ENCODE measurements at places on chromosomes 1 and 21. TPM values are rescaled to one million over a fixed set of nuclear protein-coding genes. Genes with fewer than 3 reads are reported as not detected.

- H3K27ac ChIP-seq, result no peak overlapping the region
- H3K4me3 ChIP-seq, result no peak overlapping the region
- no peaks in the 10 kb centered on the region for H3K4me1 ChIP-seq
- no peaks in the 10 kb centered on the region for H3K36me3 ChIP-seq
- DNase-seq, result no peak
- no peaks in the 10 kb centered on the region for H3K27me3 ChIP-seq
These were observed 576.1 kb upstream of the ZRANB2 start for GRCh38 chr1:71656902-71657301.

DNA sequence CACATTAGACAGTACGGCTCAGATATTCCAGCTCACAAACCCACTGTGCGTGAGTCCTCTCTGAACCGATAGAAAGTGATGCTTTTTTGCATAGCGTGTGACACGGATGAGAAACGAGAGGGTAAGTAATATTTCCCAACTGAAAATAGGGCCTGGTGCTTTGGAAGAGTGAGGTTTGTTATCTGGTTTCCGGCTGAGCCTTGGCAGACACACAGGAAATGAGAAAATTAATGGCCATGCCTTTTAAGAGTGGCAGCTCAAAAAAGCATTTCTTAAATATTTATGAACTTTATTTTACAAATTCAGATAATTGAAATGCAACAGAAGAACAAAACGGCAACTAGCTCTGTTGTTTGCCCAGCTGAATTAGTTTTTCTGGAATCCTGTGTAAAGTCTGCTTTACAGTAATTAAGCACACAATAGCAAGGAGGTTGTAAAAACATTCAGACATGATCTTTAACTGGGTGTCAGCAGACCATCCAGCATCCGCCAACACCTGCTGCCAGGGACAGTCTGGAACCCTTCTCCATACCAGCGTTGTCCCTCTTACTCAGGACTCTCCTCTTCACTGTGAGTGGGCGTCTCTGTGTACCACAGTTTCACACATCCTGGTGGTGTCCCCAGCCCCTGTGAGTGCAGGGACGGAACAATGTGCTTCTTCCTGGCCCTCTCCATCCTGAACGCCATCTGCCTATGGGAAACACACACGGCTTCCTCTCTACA lies 155.4 kb downstream of the PGBD5 start:
- peaks cover 4% of the 10 kb centered on the region for H3K36me3 ChIP-seq
- DNase-seq, result peak; percentile 43
- peak overlapping the region; percentile 45 for H3K4me3 ChIP-seq
- H3K27me3 ChIP-seq, result no peaks in the 10 kb centered on the region

DNA sequence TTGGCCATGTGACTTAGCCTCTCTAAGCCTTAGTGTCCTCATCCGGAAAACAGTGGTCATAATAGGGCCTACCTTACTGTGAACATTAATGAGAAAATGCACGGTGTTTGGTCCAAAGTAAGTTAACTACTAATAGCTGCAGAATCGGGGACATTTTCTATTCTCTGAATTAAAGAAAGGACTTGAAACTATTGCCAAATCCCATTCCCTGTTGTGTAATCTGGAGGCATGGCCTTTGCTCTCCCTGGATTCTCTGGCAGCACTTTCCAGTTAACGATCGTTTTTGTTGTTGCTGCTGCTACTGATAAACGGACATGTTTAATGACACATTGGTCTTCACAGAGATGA lies 30.5 kb downstream of the FMO4 start:
- H3K36me3 ChIP-seq, result no peaks in the 10 kb centered on the region
- H3K4me3 ChIP-seq, result no peak overlapping the region
- no peak overlapping the region for H3K27ac ChIP-seq

Gene LDLRAD1
- not detected for total RNA-seq

DNA sequence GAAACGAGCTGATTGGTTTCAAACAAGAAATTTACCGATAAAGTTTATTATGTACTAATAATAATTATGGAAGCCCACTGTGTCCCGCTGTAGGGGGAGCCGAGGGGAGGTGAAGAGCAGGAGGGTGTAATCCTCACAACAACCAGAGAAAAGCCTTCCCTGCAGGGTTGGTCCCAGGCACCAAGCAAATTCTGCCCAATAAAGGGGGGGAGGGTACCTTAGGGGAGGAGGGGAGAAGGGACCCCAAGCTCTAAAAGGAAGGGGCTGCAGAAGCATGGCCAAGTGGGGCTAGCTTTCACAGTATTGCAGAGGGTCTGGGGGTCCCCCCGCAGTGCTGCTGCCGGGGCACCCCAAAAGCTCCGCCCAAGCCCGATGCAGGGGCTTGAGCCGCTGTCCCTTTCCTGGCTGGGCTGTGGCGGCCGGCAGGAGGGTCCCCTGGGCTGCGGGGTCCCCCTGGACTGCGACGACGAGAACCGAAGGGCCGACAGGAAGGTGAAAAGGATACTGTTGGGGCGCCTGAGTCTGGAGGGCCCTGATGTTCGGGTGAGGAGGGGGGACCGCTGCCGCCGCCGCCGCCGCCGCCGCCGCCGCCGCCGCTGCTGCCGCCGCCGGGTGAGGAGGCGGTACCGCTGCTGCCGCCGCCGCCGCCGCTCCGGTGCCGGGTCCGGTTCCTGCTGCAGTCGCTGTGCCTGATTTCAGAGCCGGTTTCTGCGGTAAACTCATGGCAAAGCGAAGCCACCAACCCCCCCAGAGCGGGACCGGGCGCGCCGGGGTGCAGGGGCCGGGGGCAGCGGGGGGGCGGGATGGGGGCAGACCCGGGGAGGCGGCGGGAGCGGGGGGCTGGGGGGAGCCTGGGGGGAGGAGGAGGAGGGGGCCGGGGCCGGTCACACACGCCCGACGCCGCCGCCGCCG lies 771 bp downstream of the EIF4G3 start:
- peaks cover 36% of the 10 kb centered on the region for H3K4me1 ChIP-seq
- peaks cover 2% of the 10 kb centered on the region for H3K27me3 ChIP-seq
- H3K36me3 ChIP-seq, result peaks cover 24% of the 10 kb centered on the region

GRCh38 chr1:192844360-192844759 lies 35.5 kb downstream of the RGS2 start:
- no peaks in the 10 kb centered on the region for H3K36me3 ChIP-seq
- no peak overlapping the region for H3K27ac ChIP-seq
- no peaks in the 10 kb centered on the region for H3K4me1 ChIP-seq
- H3K4me3 ChIP-seq, result no peak overlapping the region
- peaks cover 10% of the 10 kb centered on the region for H3K27me3 ChIP-seq
- no peak for DNase-seq

- peaks cover 26% of the 10 kb centered on the region for H3K36me3 ChIP-seq
- H3K4me1 ChIP-seq, result peaks cover 86% of the 10 kb centered on the region
- H3K27me3 ChIP-seq, result peaks cover 2% of the 10 kb centered on the region
- DNase-seq, result peak; percentile 77
- peak overlapping the region; percentile 90 for H3K27ac ChIP-seq
These were observed 4.5 kb downstream of the CNR2 start for GRCh38 chr1:23908453-23909341.

Gene FCRL5
- total RNA-seq, result 0.11 TPM

DNA sequence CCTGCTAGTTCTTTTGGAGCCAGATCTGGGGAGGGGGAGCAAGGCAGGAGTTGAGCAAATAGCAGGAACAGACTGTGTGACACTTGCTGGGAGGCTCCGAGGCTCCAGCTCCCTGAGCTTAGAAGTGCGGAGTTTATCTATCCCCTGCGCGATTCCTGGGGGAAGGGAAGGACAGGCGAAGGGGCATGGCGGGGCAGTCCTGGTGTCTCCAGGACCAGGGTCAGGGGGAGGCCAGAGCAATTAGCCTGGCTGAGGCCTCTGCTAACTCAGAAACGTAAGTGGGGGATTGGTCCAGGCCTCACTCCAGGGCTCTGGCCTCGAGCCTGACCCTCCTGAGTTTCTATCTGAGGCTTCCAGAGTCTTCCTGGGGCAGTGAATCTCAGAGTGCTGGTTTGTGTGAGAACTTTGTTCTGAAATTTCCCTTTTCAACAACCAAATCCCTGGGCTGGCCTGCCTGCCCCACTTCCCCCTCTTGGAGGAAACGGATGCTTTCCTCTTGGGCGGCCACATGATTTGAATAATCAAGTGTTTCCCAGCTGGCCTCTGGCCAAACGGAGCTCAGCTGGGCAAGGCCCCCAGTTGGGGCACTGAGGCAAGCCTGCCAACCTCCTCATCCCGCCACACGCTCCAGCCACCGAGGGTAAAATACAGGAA lies 15.6 kb downstream of the ALPL start:
- H3K4me1 ChIP-seq, result peaks cover 3% of the 10 kb centered on the region
- no peaks in the 10 kb centered on the region for H3K36me3 ChIP-seq
- H3K27ac ChIP-seq, result no peak overlapping the region

Gene FNDC10
- 7.5 TPM for total RNA-seq

GRCh38 chr1:240492832-240493440 lies 119.0 kb downstream of the GREM2 start:
- no peaks in the 10 kb centered on the region for H3K4me1 ChIP-seq
- no peak overlapping the region for H3K4me3 ChIP-seq
- H3K27me3 ChIP-seq, result no peaks in the 10 kb centered on the region
- H3K27ac ChIP-seq, result no peak overlapping the region
- H3K36me3 ChIP-seq, result no peaks in the 10 kb centered on the region

DNA sequence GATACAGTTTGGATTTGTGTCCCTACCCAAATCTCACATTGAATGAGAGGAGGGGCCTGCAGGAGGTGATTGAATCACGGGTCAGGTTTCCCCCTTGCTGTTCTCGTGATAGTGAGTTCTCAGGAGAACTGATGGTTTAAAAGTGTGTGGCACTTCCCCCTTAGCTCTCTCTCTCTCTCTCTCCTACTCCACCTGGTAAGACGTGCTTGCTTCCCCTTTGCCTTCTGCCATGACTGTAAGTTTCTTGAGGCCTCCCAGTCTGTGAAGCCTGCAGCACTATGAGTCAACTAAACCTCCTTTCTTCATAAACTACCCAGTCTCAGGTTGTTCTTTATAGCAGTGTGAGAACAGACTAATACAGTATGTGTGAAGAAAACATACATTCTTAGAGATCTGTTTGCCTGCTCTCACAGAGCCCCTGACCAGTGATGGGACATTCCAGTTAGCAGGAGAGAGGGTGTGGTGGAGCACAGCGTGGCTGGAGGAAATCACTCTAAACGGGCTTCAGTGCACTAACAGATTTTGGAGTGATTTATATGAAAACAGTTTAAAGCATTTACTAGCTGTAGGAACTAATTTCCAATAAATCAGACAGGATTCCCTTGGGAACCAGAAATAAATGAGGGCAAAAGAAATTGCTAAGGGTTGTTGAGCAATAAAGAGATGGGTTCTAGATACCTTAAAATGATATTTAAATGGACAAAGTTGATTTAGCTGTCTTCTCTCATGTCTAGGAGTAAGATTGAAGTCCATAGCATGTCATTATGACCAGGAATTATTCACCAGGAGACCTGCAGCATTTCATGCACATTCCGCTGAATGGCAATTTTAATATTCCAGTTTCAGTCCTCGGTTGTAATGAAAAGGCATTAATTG lies 411.0 kb downstream of the CAMTA1 start:
- no peaks in the 10 kb centered on the region for H3K36me3 ChIP-seq
- DNase-seq, result no peak
- H3K4me1 ChIP-seq, result no peaks in the 10 kb centered on the region
- H3K4me3 ChIP-seq, result no peak overlapping the region
- peaks cover 2% of the 10 kb centered on the region for H3K27me3 ChIP-seq
- H3K27ac ChIP-seq, result no peak overlapping the region

GRCh38 chr1:38114241-38115026 lies 67.8 kb upstream of the POU3F1 start:
- peaks cover 7% of the 10 kb centered on the region for H3K27me3 ChIP-seq
- H3K4me1 ChIP-seq, result peaks cover 2% of the 10 kb centered on the region
- H3K36me3 ChIP-seq, result no peaks in the 10 kb centered on the region
- no peak overlapping the region for H3K27ac ChIP-seq
- no peak overlapping the region for H3K4me3 ChIP-seq

Gene PLCH2
- 9.8 TPM for total RNA-seq

- H3K36me3 ChIP-seq, result peaks cover 50% of the 10 kb centered on the region
- peaks cover 4% of the 10 kb centered on the region for H3K4me1 ChIP-seq
- no peak overlapping the region for H3K27ac ChIP-seq
- no peak for DNase-seq
- no peaks in the 10 kb centered on the region for H3K27me3 ChIP-seq
These were observed 32.9 kb downstream of the DIP2A start for GRCh38 chr21:46491553-46491952.

GRCh38 chr1:100122177-100122576 lies 10.6 kb downstream of the SASS6 start:
- DNase-seq, result no peak
- H3K4me1 ChIP-seq, result no peaks in the 10 kb centered on the region
- H3K36me3 ChIP-seq, result peaks cover 38% of the 10 kb centered on the region
- H3K27me3 ChIP-seq, result no peaks in the 10 kb centered on the region
- no peak overlapping the region for H3K27ac ChIP-seq

DNA sequence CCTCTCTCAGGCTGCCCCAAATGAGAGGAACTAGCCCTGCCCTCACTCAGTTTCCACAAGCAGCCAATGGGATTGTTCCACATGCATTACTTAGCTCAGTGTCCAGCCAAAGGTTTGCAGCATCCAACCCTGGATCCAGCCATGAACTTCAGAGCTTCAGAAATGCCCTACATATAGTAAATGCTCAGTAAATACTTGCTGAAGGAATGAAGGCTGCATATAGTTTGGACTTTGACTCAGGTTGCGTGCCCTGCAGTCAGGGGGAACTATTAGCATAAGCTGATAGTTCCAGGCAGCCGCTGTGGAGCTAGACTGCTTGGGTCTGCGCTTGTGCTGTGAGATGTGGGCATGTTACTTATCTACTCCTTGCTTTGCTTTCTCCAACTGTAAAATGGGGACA lies 64.8 kb downstream of the NENF start:
- no peaks in the 10 kb centered on the region for H3K36me3 ChIP-seq
- H3K27ac ChIP-seq, result no peak overlapping the region
- H3K27me3 ChIP-seq, result peaks cover 12% of the 10 kb centered on the region
- no peak overlapping the region for H3K4me3 ChIP-seq
- DNase-seq, result no peak
- H3K4me1 ChIP-seq, result peaks cover 3% of the 10 kb centered on the region

DNA sequence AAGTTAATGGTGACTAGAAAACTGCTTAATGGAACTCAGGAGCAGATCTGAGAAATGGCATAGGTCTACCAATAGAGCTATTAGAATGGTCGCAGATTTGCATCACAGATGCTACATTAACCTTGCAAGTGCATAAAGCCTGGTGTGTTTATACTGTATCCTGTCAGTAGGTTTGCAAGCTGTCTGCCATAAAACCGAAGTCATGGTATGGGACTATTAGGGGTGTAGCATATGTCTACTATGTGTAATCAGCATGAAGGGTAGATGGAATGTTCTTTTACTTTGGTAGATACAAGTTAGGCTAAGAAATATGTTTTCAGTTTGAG lies 574.2 kb upstream of the ADGRL2 start:
- H3K27ac ChIP-seq, result no peak overlapping the region
- no peak for DNase-seq
- H3K4me1 ChIP-seq, result no peaks in the 10 kb centered on the region
- no peaks in the 10 kb centered on the region for H3K27me3 ChIP-seq

DNA sequence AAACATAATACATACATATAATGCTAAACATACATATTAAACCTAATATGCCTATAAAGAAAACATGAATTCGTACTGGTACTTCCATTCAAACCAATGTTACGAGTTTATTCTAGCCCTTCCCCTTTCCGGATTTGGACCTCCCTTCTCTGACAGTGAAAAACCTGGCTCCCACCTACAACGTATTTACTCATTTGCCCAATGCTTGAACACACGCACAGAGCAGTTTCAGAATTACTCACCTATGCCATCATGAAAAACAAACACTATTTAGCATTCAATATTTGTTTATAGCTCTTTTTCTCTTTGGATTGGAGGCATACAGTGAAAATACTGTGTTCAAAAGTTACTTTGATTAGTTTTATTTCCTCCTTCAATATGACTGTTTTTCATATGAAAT lies 204.4 kb downstream of the LMX1A start:
- no peaks in the 10 kb centered on the region for H3K27me3 ChIP-seq
- no peak for DNase-seq
- H3K4me3 ChIP-seq, result no peak overlapping the region
- no peaks in the 10 kb centered on the region for H3K36me3 ChIP-seq

Gene ACTL8
- not detected for total RNA-seq
